Astrocyte of the hippocampus (primary cell): ENCODE measurements at places on chromosomes 6 and 20.
A peak's percentile ranks its signal among the peaks of the same experiment; 100 is the strongest.

GRCh38 chr20:64116016-64116415 is 8.7 kb upstream of the NPBWR2 start:
- no peak for DNase-seq

DNA sequence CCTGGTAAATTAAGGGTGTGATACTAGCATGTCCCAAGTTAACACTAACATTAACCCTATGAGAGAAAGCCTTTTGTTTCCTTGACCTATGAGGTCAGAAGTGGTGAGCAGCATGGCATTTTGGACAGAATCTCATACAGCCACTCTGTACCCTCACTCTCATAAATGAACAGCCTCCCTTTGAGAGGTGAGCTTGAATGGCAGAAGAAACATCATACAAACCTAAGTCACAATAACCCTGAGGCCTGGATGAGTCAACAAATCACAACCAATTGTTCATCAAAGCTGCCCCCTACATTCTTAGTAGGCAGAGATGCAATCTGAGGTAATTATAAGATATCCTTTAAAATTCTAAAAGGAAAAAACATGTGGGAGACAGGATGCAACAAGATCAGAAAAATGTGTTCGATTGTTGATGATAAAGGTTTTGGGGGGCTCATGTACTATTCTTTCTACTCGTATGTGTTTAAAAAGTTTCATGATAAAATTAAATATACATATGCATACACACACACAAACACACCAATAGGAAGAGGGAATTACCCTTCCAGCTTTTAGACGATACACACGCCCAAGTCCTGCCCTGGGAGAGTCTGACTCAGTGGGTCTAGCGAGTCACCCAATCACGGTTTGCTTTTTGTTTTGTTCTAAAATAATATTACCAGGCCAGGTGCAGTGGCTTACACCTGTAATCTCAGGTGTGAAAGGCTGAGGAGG is 117.3 kb downstream of the ARHGAP18 start:
- no peak for DNase-seq

GRCh38 chr6:8069631-8070284 is 5.6 kb upstream of the BLOC1S5 start:
- no peak for DNase-seq

- DNase-seq, result no peak
These were observed 501.5 kb upstream of the FLRT3 start for GRCh38 chr20:14838663-14839628.

- DNase-seq, result peak; percentile 68
These were observed 96.8 kb downstream of the PSMG4 start for GRCh38 chr6:3355358-3356055.

GRCh38 chr20:58888521-58889333 is 36.2 kb downstream of the GNAS start:
- peak; percentile 88 for DNase-seq

GRCh38 chr6:55902796-55903195 is 27.4 kb upstream of the BMP5 start:
- DNase-seq, result no peak

DNA sequence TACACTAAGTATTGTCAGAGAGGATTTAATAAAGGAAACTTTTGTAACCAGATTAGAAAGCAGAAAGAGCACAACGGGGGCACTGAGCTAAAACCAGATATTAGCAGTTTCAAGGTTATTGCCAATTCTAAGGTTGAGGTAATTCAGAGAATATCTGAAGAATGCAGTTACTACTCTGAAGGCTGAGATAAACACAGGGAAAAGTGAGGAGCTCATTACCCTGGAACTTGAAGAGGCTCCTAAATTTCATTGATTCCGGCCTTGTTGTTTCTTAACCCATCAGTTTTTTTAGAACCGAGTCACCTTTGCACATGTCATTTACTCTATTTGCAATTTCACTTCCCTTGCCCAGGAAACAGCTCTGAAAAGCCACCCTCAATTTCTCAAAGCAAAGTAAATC is 72.4 kb upstream of the BTBD3 start:
- peak; percentile 39 for DNase-seq

DNA sequence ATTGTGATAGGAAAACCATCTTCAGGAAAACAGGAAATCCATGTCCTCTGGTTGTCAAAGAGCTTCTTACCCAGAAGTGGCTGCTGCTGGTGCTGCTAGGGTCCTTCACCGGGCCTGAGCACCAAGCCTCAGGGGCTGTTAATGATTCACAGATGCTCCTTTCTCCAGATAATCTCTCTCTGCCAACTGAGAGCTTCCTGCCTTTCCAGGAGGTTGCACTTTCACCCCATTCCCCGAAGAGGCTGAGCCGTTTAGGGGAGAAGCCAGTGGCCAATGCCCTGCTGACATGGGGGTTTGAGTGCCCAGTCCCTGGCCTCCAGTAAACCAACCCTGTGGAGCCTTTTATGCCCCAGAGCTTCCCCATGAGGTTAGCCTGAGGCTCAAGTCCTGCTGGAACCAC is 122.4 kb downstream of the CBLN4 start:
- DNase-seq, result no peak

DNA sequence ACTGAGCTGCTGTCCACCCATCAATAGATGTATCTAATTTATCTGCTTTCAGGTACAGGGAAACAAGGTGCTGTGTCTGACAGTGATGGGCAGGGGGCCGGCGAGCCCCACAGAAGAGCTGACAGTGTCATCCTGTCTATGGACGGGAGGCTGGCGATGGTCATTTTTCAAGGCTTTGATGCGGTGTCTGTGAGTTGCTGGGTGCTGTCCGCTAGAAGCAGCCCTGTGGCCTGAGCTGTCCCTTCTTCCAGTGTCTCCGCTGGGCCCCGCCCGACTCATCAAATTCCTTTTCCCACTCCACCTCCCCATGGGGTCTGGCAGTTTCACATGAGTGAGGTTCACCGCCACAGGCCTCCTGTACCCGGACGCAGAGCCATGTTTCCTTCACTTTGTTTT is 161.4 kb upstream of the PMEPA1 start:
- DNase-seq, result no peak

- no peak for DNase-seq
These were observed 106.5 kb downstream of the ARID1B start for GRCh38 chr6:156883497-156884252.

DNA sequence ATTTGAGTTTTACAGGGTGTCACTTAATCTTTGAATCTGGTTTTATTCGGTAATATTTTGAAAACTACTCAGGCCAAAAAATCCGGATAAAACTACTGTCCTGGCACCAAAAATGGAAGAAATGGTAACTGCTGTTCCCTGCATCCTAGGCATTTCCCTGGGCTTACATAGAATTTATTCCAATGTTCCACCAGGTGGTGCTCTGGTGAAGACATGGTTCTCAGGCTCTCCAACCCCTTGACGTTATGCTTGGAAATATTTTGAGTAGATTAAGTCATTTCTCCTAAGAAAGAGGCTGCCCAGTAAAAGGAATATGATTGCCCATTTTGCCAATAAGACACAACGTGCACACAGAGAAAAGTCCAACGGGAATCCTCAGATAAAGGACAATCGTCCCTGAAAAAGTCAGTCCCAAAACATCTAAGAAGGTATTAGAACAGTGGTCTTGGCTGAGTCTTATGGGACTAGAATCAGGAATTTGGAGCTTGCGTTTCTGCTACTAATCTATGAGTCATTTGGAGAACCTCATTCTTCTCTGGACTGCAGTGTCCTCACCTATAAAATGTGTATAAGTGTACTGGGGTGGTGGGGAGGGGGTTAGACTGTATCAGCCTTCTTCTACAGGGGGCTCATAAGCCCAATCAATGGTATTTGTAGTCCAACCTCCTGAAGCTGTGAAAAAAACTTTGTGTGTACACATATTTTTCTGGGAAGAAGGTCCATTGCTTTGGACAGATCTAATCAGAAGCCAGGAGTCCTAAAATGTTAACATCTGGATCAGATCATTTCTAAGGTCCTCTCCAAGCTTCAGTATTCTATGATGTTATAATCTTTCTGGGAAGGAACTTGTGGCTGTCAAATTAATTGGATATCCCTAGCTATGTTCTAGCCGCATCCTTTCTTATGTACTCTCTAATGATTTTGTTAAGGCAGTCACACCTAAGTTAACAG is 131.0 kb upstream of the BMP2 start:
- DNase-seq, result peak; percentile 79

DNA sequence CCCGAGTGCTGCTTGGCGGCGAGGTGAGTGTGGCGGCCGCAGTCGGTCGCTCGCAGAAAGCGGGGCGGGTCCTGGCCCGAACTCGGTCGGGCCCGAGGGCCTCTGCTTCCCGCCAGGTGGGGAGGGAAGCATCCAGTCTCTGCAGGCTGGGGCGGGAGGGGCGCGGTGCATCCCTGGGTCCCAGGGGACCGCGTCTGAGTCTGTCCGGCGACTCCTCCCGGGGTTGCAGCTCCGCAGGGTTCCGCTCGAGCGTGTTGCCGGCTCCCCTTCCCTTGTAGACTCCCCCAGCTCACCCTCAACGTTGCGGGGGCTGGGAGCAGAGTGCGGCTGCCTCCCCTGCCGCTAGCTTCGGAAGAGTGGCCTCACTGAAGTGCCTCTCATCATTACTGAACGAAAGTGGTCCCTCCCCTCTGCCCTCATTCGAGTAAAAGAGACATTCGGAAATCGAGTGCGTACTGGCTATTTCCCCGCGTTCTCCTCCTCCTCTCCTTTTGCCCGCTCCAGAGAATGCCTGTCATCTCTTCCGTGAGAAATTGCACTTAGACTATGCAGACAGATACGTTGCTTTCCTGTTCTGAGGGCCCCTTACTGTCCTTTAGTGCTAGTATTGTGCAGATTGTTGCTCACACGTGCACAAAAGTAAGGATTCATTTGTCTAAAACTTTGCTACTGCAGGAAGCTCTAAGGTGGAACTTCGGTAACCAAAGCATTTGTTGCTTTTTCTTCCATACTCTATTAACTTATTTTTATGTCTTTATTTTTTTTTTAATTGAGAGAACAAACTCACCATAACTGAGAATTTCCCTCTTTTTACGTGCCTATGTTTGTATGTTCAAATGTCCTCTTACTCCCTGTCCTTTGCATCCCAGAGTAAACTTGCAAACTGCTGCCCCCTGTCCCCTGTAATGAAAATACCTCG is 751 bp downstream of the MAP3K4 start:
- peak; percentile 80 for DNase-seq

- DNase-seq, result peak; percentile 54
These were observed 105.5 kb upstream of the MYL9 start for GRCh38 chr20:36435592-36436541.

- no peak for DNase-seq
These were observed 59.7 kb downstream of the RBM38 start for GRCh38 chr20:57450931-57451330.

- DNase-seq, result no peak
These were observed 96.6 kb downstream of the PXDC1 start for GRCh38 chr6:3654898-3655297.

GRCh38 chr20:10719740-10720385 is 46.1 kb upstream of the JAG1 start:
- DNase-seq, result peak; percentile 41

DNA sequence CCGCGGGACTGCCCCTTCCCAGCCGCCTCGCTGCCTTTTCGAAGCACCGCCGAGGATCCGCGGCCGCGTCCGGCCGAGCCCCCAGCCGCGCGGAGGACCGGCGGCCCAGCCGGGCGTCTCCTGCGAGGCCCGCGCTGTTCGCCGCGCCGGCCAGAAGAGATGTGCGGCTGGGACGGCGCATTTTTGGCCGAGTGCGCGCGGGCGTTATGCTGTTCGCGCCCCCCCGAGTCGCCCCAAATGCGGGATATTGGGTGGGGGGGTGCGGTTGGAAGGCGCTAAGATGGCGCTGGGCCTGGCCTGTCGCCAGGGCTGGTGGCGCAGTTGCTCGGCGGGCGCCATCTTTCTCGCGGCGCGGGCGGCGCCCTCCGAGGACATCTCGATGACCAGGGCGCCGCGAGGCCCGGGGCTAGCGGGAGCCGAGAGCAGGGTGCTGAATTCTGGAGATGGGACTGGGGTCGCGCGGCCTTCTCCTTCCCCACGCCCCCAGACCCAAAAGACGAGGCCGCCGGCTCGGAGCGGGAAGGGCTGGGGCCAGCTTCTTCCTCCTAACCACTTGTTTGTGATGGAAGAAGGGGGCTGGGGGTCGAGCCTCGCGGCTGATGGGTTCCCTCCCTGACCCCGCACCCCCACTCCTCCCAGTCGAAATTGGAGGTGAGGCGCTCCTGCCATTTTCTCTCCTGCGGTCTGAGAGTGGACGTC is 1.5 kb downstream of the BICRAL start:
- DNase-seq, result peak; percentile 90

- peak; percentile 85 for DNase-seq
These were observed 138.4 kb upstream of the TNFAIP3 start for GRCh38 chr6:137728386-137729349.

- DNase-seq, result no peak
These were observed 536.7 kb upstream of the IMPG1 start for GRCh38 chr6:76609160-76609559.

- DNase-seq, result no peak
These were observed 6.2 kb downstream of the SNAP91 start for GRCh38 chr6:83702749-83703148.

GRCh38 chr6:129368970-129369369 is 341.0 kb downstream of the ARHGAP18 start:
- DNase-seq, result no peak

GRCh38 chr20:3563548-3564177 is 92.8 kb downstream of the ATRN start:
- peak; percentile 56 for DNase-seq

DNA sequence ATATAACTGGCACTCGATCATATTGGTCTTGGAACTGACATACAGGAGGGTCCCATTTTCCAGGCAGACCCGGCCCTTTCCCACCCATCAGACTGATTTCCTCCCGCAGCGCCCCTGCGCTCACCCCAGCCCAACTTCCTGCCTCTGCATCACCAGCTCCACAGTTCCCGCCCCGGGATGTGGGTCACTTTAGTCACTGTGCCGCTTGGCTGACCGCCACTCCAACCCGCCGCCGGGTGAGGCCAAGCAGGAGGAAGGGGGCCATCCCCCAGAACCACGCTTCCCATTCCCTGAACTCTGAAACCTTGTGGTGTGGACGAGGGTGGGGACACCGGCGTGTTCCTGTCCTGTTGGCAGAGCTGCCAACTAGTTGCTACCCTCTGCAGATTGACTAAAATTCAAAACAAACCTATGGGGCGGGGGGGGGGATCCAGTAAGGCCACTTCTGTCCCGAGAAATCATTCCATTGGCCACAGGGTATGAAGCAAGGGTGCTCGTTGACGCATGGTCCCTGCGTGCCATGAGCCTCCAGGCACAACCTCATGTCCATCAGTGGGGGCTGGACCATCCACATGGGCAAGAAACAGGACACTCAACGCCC is 12.3 kb downstream of the TGM2 start:
- DNase-seq, result peak; percentile 85

GRCh38 chr20:12893019-12893418 is 115.8 kb upstream of the SPTLC3 start:
- DNase-seq, result no peak

DNA sequence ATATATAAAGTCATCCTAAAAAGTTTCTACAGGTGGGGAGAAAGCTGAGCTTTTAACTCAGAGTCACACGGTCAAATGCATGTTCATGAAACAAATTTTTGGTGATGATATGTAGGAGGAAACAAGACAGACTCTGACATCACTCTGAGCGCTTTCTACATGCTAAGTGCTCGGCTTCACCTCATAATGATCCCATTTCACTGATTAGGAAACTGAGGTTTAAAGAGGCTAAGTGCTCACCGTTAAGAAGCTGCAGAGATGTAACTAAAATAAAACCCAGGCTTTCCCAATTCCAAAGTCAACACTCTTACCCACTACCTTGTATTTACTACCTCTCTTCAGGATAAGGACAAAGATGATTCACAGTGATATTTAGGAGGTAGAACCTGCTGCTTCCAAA is 4.7 kb downstream of the RMND1 start:
- no peak for DNase-seq

- DNase-seq, result peak; percentile 35
These were observed 123.0 kb downstream of the UTRN start for GRCh38 chr6:144408161-144408560.
